ENCODE measurements at places on chromosomes 16 and 17.

GRCh38 chr17:50445730-50446325 is 19.8 kb downstream of the ACSF2 start:
- no peak for DNase-seq

DNA sequence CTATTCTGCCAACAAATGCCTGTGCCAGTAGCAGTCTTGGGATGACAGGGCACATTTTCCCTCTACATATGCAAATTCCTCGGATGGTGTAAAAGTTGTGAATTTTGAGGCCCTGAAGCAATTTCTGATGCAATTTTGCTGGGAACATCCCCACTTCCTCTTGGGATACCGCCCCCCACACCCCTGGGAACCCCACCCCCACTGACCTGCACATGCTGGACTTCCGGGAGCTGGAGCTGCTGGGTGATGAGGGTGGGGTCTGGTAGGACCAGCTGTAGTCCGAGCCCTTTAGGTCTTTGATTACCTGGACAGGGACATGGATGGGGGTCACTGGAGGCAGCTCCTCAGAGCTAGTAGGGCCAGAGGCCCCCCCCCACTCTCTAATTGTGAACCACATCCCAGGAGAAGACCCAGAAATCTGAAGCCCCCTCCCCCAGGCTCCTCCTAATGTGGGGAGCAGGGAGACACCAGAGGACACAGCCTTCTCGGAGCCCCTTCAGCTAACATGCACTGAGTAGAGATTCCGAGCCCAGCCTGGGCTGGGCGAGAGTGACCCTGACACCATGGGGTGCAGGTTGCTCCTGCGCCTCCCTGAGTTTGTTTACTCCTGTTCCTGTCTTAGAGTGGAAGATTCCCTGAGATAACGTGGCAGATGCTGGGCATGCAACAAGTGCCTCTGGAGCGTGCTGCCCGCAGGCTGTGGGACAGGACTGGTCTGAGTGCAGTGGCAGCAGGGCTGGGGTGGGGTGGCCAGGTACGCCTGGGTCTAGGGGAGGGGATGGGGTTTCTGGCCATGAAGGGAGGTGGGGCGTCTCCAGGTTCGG is 9.0 kb downstream of the MTSS2 start:
- no peak for DNase-seq

GRCh38 chr16:80844395-80844794 is 40.0 kb upstream of the CDYL2 start:
- no peak for DNase-seq

GRCh38 chr17:29686993-29687590 is 64.4 kb upstream of the CORO6 start:
- no peak for DNase-seq

GRCh38 chr17:688100-688989 is 26.3 kb downstream of the VPS53 start:
- no peak for DNase-seq

DNA sequence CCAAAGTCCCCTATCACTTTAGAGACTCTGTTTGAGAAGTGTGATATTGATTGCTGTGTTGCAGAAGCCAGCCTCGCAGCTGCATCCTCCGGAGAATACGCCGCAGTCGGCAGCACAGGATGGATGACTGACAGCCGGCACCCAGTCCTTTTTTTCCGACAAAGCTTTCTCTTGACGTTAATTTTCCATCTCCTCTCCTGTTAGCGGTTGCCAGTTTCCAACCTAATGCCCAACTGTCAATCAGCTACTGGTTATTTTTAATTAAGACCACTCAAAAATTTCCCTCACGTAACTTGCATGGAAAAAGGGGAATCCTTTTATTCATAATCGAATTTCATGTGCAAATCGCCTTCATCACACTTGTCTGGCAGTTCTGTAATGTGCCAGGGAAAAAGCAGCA is 953.9 kb downstream of the CDH11 start:
- no peak for DNase-seq
